ENCODE measurements at places on chromosomes 16 and 17.

DNA sequence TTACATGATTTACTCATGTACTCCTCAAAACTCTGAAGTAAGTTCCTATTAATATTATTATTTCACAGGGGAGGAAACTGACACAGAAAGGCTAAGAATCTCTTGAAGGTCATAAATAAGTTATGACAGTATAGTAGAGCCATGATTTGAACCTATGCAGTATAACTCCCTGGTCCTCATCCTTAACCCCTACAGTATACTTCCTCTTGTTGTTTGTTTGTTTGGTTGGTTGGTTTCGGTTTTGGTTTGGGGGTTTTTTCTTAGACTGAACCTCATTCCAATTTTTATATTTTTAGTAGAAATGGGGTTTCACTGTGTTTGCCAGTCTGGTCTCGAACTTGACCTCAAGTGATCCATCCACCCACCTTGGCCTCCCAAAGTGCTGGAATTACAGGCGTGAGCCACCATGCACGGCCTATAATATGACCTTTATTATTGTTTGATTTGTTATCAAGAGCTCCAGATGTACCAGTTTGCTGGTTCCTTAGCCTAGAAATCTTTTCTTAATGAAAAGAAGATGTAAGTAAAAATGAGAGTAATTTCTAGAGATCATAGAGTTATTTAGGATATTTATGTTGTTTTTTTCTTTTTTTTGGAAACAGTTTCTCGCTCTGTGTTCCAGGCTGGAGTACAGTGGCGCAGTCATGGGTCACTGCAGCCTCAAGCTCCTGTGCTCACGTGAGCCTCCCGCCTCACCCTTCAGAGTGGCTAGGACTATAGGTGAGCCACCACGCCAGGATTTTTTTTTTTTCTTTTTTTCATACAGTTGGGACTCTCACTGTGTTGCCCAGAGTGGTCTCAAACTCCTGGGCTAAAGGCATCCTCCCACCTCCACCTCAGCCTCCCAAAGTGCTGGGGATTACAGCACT lies 4.8 kb downstream of the PRR11 start:
- no peak for DNase-seq

- DNase-seq: no peak
Measured at GRCh38 chr17:70060415-70060814, 14.6 kb upstream of the KCNJ16 start.

DNA sequence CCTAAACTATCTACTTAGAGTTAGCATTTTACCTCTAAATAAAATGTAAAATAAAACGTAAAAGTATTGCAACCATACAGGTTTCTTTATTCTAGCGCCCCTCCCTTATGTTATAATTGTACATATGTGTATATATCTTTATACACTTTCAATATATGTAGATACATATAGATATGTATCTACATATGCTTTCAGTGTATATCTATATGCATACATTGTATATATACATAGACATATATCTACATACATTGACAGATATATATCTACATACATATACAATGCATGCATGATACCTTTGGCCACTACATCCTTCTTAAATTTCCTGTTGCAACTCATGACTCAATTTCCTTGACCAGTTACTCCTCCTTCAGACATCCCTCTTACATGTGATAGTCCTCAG lies 16.7 kb downstream of the BPTF start:
- no peak for DNase-seq

GRCh38 chr17:49468811-49469385 lies 26.2 kb upstream of the NGFR start:
- DNase-seq: no peak

GRCh38 chr16:85612191-85612800 lies 826 bp upstream of the GSE1 start:
- DNase-seq: no peak

- DNase-seq: no peak
Measured at GRCh38 chr16:9462984-9463383, 371.5 kb downstream of the HAPSTR1 start.

DNA sequence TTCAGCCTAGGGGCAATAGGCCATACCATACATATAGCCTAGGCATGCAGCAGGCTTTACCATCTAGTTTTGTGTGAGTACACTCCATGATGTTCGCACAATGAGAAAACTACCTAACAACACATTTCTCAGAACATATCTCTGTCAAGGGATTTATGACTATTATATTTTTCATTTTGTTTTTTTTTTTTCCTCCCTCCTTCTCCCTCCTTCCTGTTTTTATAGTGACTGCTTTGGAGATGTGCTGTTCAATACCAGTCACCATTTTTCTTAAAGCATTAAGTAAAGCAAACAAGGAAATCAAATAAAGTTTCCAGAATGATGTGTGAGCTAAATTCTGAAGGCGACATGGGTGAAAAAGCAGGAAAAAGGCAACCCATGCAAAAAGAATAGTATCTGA lies 194.6 kb downstream of the STX8 start:
- DNase-seq: no peak

DNA sequence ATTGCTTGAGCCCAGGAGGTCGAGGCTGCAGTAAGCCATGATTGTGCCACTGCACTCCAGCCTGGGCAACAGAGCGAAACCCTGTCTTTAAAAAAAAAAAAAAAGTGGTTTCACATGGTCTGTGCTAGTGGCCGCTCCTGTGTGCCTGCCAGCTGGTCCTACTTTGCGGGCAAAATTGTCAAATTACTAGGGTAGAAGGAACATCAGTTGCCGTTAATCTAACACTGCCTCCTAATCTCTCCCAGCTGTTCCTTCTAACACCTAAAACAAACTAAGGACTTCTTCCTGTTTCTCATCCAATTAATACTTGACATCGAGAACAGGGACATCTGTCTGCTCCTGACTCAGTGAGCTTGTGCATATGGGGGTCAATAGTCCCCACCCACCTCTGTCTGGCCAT lies 23.9 kb downstream of the TMEM11 start:
- DNase-seq: no peak

DNA sequence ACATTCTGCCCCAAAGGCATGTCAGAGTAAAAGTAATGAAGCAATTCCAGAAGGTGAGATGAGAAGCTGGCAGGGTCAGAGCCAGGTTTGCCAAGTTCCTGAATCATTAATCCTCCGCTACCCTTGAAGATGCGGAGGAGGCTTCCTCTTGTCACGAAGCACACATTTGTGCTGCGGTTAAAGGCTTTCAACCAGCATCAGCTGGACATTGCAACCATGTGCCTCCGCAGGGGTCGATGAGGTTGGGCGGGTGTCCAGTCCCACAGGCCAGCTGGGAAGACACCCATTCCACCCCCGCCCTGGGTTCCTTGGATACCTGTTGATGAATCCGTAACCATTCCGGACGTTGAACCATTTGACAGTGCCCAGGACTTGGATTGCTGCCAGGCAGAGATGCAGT lies 1.3 kb downstream of the YBX2 start:
- DNase-seq: no peak

- no peak for DNase-seq
Measured at GRCh38 chr16:11414815-11415775, 69.8 kb downstream of the RMI2 start.
